ENCODE measurements at places on chromosomes 11 and 22. TPM values are rescaled to one million over a fixed set of nuclear protein-coding genes. Genes with fewer than 3 reads are reported as not detected.
A peak's percentile ranks its signal among the peaks of the same experiment; 100 is the strongest.

GRCh38 chr11:112961751-112962578 is 745 bp downstream of the NCAM1 start:
- H3K4me1 ChIP-seq, result peaks cover 6% of the 10 kb centered on the region
- DNase-seq, result no peak
- peak overlapping the region; percentile 81 for H3K27ac ChIP-seq
- no peaks in the 10 kb centered on the region for H3K27me3 ChIP-seq
- H3K36me3 ChIP-seq, result no peaks in the 10 kb centered on the region

CASP5 gene
- total RNA-seq, result not detected

OR52N5 gene
- total RNA-seq, result not detected

SLC22A8 gene
- not detected for total RNA-seq

DNA sequence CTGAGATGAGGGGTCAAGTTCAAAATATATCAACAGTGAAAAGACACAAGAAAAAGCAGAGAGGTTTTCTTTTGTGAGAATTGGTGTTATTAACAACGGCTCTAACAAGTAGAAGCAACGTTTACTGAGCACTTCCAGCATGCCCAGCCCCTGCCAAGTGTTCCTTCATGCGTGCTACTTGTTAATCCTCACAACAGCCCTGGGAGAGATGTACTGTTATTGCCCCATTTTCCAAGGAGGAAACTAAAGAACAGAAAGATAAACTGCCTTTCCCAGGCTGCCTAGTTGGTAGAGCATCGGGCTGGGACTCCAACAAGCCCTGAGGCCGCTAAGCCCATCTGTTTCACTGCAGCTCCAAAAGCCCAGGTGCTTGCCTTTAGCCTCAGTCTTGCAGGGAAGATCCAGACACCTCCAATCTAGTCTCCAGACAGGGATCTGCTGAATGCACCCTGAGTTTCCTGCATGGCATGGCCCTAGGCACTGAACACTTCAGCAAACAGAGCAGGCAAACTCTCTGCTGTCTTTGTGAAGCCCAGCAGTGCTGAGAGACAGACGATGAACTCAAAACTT is 25.5 kb downstream of the SPATA19 start:
- DNase-seq, result no peak
- peaks cover 8% of the 10 kb centered on the region for H3K27me3 ChIP-seq
- H3K4me3 ChIP-seq, result no peak overlapping the region
- H3K36me3 ChIP-seq, result no peaks in the 10 kb centered on the region

LRRC75B gene
- total RNA-seq, result 15.4 TPM

DNA sequence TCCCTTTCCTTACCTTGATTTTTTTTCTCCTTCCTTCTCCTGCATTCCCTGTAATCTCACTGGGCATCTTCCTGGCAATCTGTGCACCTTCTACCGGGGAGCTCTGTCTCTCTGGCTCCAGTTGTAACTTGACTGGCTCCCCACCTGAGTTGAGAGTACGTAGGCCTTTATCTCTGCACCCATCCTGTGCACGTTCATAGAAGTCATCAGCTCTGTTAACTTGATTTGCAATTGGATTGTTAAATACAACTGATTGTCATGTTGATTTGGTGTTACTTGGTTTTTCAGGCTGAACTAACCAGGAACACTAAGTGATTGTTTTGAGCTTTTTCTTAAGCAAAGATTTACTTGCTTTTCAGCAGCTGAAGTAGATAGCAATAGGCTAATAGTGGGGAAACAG is 11.8 kb downstream of the SWAP70 start:
- no peak overlapping the region for H3K27ac ChIP-seq
- H3K4me1 ChIP-seq, result peaks cover 11% of the 10 kb centered on the region
- no peaks in the 10 kb centered on the region for H3K36me3 ChIP-seq
- H3K4me3 ChIP-seq, result no peak overlapping the region
- H3K27me3 ChIP-seq, result no peaks in the 10 kb centered on the region

DNA sequence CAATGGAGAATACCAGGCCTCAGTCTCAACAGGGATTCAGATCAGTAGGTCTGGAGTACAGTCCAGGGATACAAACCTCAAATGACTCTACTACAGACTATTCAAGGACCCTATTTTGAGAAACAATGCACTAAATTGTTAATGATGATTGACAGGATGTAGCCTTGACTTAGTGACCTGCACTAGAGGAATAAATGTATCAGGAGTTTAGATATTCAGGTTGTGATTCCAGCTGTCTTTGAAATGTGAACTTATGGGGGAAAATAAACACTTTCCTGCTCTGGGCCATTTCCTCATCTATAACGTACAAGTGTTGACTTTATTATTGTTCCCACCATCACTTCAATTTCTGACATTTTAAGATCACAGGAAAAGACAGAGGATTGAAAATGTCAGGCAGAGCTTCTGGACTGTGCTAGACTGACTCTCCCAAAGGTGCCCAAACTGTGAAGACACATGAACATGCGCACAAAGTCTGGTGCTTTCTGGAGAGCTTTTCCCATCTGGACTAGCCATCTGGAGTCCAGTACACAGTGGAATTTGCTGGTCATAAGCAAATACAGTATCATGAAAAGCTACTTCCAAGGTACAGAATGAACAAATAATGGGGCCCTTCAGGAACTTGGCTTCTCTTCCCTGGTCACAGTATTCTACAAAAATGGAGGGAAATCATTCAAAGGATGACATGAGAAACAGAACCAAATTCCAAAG is 110.4 kb downstream of the USP35 start:
- no peak overlapping the region for H3K4me3 ChIP-seq
- H3K27me3 ChIP-seq, result no peaks in the 10 kb centered on the region
- H3K27ac ChIP-seq, result no peak overlapping the region
- peaks cover 12% of the 10 kb centered on the region for H3K4me1 ChIP-seq
- no peak for DNase-seq
- H3K36me3 ChIP-seq, result no peaks in the 10 kb centered on the region

DNA sequence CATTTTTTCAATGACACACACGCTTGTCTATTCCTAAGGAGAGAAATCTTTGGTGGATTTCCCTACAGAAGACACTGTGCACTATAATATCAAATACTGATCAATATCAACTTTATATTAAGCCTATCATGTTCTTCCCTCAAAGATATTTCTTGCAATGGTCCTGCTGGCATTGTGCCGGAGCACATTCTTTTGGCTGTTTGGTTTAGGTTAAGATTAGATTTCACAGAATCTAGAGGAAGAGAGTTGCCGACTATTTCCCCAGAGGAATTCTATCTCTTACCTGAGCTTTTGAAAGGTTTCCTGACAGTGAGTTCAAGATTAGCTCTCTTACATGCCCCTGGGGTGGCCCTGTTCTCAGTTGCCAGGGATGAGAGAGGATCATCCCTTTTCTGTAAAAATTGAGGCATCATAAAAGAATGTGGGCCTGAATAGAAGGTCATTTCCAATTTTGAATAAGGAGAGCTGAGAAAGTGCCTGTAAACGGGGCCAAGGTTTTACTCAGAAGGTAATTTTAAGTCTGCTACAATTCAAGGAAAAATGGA is 180.6 kb upstream of the ARHGAP20 start:
- peaks cover 9% of the 10 kb centered on the region for H3K4me1 ChIP-seq
- H3K27me3 ChIP-seq, result no peaks in the 10 kb centered on the region
- no peaks in the 10 kb centered on the region for H3K36me3 ChIP-seq
- no peak overlapping the region for H3K27ac ChIP-seq
- no peak for DNase-seq
- no peak overlapping the region for H3K4me3 ChIP-seq

- no peaks in the 10 kb centered on the region for H3K27me3 ChIP-seq
- H3K27ac ChIP-seq, result no peak overlapping the region
- no peak for DNase-seq
- peaks cover 31% of the 10 kb centered on the region for H3K36me3 ChIP-seq
- H3K4me3 ChIP-seq, result no peak overlapping the region
These were observed 30.5 kb downstream of the YDJC start for GRCh38 chr22:21599053-21599893.

DNA sequence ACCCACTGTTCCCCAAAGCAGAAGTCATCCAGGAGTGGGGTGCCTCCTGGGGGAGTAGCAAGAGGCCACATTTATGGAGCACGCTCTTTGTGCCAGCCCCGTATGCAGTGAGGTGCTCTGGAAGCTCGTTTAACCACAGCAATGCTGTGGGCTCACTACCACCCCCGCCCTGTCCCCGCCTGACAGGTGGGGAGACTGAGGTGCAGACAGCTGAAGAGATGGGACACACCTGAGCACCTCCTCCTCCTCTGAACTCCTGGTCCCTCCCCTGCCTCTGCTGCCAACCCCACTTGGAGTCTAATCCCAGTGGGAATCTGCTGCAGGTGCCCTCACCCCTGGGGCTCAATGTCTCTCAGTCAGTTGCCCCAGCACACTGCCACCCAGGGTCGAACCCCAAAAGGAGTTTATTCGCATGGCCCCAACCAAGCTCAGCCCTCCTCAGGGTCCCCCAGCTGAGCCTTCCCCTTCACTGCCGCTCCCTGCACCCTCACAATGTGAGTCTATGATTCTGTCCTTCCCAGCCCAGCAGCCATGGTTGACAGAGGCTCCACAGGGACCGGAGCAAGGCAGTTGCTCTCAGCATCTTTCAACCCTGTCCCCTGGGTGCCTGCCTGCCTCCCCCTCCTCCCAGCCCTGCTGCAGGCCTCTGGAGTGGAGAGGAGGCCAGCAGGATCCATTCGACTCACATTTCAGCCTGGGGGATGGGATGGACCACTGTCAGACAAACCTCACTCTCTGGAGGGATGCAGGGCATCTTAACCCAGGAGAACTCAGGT is 13.3 kb upstream of the BCR start:
- H3K4me1 ChIP-seq, result peaks cover 13% of the 10 kb centered on the region
- DNase-seq, result no peak
- H3K36me3 ChIP-seq, result no peaks in the 10 kb centered on the region
- no peak overlapping the region for H3K4me3 ChIP-seq

DNA sequence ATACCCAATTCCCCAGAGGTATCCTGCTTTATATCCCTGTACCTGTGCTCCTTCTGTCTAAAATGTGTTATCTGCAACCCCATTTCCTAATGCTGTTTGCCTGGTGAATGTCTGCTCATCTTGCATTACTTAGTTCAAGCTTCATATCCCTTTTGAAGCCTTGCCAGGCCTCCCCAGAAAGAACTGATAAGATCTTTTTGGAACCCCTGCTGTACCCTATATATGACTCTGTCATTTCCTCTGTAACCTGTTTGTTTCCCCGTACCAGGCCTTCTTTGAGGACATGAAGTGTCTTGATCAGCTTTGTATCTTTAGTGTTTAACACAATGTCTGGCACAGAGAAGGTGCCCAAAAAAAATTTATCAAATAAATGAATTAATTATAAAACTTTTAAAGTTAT is 77.6 kb downstream of the LIF start:
- DNase-seq, result no peak
- no peak overlapping the region for H3K27ac ChIP-seq
- no peak overlapping the region for H3K4me3 ChIP-seq

DNA sequence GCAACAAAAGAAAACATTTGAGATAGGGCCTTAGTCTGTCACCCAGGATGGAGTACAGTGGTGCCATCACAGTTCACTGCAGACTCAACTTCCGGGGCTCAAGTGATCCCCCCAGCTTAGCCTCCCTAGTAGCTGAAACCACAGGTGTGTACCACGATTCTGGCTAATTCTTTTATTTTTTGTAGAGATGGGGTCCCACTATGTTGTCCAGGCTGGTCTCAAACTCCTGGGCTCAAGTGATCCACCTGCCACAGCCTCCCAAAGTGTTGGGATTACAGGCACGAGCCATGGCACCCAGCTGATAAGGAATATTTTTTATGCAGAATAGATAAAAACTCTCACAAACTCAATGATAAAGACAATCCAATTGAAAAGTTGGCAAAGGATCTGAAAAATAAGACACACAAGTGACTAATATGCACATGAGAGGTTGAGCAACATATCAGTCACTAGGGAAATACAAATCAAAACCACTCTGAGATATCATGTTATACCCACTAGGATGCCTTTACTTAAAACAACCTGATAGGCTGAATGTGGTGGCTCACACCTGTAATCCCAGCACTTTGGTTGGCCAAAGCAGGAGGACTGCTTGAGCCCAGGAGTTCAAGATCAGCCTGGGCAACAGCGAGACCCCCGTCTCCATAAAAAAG is 33.9 kb upstream of the CLTCL1 start:
- H3K4me1 ChIP-seq, result no peaks in the 10 kb centered on the region
- H3K36me3 ChIP-seq, result peaks cover 13% of the 10 kb centered on the region
- DNase-seq, result no peak
- H3K27ac ChIP-seq, result no peak overlapping the region
- H3K27me3 ChIP-seq, result no peaks in the 10 kb centered on the region
- no peak overlapping the region for H3K4me3 ChIP-seq

GRCh38 chr11:76599041-76600013 is 71.2 kb downstream of the LRRC32 start:
- H3K4me1 ChIP-seq, result peaks cover 33% of the 10 kb centered on the region
- H3K27me3 ChIP-seq, result no peaks in the 10 kb centered on the region
- no peak overlapping the region for H3K4me3 ChIP-seq
- no peak overlapping the region for H3K27ac ChIP-seq

GRCh38 chr22:38956551-38956950 is 858 bp upstream of the APOBEC3A start:
- no peak for DNase-seq
- no peaks in the 10 kb centered on the region for H3K36me3 ChIP-seq
- no peaks in the 10 kb centered on the region for H3K27me3 ChIP-seq
- no peaks in the 10 kb centered on the region for H3K4me1 ChIP-seq

ACRV1 gene
- not detected for total RNA-seq

DNA sequence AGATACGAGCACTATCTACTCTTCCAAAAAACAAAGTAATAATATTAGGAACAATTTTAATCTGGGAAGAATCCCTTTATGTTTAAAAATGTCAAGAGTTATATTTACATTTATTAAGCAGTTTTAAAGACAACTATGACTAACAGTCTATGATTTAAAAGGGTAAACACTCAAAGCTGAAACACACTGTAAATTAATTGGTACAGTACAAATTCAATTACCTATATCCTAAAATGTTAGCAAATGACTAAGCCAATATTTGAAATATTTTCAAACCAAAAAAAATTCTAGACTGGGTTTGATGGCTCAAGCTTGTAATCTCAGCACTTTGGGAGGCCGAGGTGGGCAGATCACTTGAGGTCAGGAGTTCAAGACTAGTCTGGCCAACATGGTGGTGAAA is 36.0 kb upstream of the CHRNA10 start:
- DNase-seq, result no peak
- H3K4me1 ChIP-seq, result no peaks in the 10 kb centered on the region
- no peak overlapping the region for H3K4me3 ChIP-seq
- H3K36me3 ChIP-seq, result peaks cover 92% of the 10 kb centered on the region

GDPD4 gene
- not detected for total RNA-seq

HORMAD2 gene
- not detected for total RNA-seq

DNA sequence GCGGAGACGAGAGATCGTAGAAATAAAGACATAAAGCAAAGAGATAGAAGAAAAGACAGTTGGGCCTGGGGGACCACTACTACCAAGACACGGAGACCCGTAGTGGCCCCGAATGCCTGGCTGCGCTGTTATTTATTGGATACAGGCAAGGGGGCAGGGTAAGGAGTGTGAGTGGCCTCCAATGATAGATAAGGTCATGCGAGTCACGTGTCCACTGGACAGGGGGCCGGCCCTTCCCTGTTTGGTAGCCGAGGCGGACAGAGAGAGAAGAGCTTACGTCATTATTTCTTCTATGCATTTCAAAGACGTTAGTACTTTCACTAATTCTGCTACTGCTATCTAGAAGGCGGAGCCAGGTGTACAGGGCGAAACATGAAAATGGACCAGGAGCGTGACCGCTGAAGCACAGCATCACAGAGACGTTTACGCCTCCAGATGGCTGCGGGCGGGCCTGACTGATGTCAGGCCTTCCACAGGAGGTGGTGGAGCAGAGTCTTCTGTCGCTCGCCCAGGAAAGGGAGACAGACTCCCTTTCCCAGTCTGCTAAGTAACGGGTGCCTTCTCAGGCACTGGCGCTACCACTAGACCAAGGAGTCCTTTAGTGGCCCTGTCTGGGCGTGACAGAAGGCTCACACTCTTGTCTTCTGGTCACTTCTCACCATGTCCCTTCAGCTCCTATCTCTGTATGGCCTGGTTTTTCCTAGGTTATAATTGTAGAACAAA is 24.8 kb downstream of the PPP6R2 start:
- H3K4me3 ChIP-seq, result no peak overlapping the region
- no peak for DNase-seq
- peaks cover 23% of the 10 kb centered on the region for H3K4me1 ChIP-seq
- H3K36me3 ChIP-seq, result peaks cover 26% of the 10 kb centered on the region
- no peak overlapping the region for H3K27ac ChIP-seq

All from esophagus muscularis mucosa (tissue), 4 donors.